ENCODE measurements at places on chromosomes 6 and 20.
A peak's percentile ranks its signal among the peaks of the same experiment; 100 is the strongest.

- no peak for ATAC-seq
These were observed 230.8 kb downstream of the TFAP2B start for GRCh38 chr6:51049288-51049982.

DNA sequence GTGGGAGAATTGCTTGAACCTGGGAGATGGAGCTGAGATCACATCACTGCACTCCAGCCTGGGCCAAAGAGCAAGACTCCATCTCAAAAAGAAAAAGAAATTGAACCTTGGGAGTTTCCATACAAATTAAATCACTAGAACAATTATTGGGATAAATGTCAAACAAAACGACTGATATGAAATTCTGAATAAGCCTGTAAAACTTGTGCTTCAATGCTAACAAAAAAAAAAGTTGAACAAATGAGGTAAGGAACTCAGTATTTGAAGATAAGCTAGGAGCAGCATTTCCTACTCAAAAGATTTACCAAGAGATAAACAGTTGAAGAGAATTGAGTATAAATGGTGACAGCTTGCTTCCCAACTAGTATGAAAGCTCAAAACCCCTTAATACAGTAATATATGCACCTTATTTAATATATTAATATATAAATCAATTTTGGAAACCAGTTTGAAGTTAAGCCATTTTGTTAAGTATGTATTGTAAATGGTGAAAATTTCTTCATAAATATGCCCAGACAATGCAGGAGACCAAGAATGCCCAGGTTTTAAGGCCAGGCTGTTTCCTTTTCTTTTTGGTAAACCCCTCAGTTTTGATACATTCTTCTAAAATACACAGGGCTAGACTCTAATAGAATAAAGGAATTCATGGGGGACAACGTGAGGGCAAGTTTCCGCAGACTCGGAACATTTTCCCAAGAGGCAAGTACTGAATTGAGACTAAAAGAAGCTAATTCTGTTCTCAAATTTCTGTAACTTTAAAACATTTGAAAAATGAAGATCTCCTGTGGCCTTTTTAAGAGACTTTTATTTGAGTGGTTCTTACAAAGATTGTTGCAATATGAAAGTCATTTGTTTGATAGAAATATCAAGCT, 3.9 kb downstream of the ROMO1 start:
- ATAC-seq: no peak

DNA sequence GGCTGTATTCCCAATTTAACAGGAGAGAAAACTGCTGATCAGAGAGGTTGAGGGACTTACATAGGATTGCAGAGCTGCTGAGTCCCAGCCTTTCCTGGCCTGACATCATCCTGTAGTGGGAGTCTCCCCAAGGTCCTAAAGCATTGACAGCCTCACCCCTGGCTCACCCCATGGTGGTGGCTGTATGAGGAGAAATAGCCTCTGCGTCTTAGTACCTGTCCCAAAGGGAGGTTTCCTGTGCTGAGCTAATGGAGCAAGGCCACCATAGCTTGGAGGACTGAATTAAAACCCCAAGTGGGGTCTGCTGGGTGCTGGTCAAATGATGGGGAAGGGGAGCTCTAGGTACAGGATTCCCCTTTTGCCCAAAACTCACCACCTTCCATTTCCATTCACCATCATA, 525.1 kb downstream of the CDH26 start:
- no peak for ATAC-seq

DNA sequence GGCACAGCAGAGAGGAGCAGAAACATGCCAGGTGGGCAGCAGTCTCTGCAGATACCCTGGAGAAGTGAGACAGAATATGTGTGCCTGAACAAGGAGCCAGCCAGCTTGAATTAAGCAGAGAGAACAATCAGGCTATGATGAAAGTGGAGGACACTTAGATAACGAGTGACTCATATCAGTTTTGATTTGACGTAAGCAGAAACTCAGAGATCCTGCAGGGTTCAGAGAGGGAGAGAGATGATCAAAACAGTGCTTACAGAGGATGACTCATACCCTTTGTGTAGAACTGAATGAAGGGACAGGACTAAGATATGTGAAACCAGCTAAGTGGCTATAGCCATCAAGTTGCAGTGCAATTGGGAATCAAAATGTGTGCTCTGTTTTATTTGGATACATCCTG, 300.7 kb downstream of the TENT5A start:
- ATAC-seq: peak; percentile 95

- no peak for ATAC-seq
These were observed 4.9 kb downstream of the SSTR4 start for GRCh38 chr20:23039885-23040508.

DNA sequence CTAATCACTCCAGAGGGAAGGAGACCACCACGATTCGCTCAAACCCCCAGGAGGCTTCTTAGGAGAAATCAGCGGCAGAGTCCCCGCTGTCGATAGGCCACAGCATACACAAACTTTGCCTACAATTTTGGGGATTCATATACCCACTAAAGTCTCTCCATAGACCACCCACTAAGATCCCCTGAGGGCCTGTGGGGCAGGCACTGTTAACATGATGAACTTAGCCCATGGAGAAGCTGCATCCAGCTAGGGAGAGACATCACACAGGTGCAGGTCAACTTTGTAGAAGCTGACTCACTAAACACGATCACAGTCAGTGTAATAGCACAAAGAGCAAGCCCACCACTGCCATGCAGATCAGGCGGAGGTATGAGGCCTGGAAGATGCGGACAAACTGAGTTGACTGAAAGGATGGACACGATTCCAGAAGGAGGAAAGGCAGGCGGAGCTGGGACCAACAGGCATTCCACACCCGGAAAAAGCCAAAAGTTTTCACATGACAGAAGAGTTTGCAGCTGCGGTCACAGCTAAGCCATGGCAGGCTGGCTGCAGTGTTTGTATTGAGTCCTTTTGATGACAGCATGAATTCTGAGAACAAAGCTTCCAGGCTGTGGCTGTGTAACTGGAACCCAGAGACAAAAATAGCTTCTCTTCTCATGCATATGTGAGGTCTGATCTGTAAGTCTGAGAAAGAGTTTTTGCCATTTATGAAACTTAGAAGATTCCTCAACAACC, 75.7 kb upstream of the QKI start:
- ATAC-seq: no peak

GRCh38 chr20:32583581-32584070, 1.5 kb downstream of the NOL4L start:
- ATAC-seq: no peak

GRCh38 chr6:168193816-168194721, 115.1 kb upstream of the FRMD1 start:
- ATAC-seq: no peak

DNA sequence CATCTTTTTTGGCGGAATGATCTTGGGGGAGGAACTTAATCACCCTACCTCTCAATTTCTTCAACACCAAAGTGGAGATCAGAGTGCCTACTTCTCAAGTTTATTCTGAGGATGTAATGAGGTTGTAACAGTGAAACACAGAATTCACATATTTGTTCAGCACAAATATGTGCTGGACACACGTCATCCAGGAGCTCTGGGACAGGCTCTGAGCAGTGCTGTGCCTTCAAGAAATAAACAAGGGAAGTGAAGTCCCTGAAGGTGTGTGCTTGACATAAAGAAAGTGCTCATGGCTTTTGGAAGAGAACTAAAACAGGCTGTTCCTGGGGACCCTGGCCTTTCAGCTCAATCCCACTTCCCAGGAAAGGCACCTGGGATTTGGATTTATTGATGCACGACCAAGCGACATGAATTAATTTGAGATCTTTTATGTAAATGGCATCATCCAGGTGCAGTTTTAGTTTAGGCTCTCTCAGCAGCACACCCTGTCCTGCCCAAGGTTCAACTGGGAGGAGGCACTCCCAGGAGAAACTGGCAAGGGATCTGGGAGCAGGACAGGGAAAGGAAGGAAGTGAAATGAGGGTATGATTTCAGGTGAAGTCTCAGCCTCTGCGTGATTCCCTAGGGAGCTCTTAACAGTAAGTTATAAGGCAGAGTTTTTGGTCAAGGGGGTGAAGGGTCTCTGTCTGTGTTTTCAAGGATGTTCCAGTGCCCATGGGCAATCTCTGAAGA, 211.0 kb downstream of the FOXA2 start:
- no peak for ATAC-seq

GRCh38 chr6:7587631-7588100, 2.3 kb upstream of the SNRNP48 start:
- no peak for ATAC-seq

- no peak for ATAC-seq
These were observed 429.1 kb downstream of the ADGRB3 start for GRCh38 chr6:69064226-69064625.

DNA sequence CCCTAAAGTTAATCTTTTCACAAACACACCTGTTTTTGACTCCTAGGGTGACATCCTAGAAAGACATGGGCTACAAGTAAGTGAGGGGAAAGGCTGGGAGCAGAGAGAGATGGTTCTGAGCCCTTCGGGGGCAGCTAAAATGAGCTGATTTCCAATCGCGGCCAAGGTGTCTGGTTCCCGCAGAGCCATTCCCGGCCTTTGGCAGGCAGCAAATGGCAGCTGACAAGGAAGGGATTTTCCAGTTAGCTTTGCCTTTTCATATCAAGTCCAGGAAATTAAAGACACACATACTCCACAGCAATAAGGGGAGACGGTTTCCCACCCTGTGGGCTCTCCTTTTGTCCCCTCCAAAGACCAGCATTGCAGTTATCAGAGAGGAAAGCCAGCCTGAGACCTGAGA, 228.5 kb downstream of the ZMYND8 start:
- ATAC-seq: no peak

All from SK-N-SH treated with all-trans-retinoic acid at 6 μM for 48 hours (cell line).